ENCODE measurements at places on chromosomes 3 and 15. TPM values are rescaled to one million over a fixed set of nuclear protein-coding genes. Genes with fewer than 3 reads are reported as not detected.

The POLR2M gene
- 54.3 TPM for total RNA-seq

The ZFYVE19 gene
- 34.4 TPM for total RNA-seq

The ZBBX gene
- not detected for total RNA-seq

The TMEM207 gene
- total RNA-seq = not detected

The CCDC54 gene
- total RNA-seq = not detected

The EOMES gene
- 18.6 TPM for total RNA-seq

The CMTM8 gene
- total RNA-seq = 5.8 TPM

The PAQR5 gene
- not detected for total RNA-seq

The GRAMD1C gene
- 0.51 TPM for total RNA-seq

The CELSR3 gene
- total RNA-seq = 7.4 TPM

The LMOD3 gene
- total RNA-seq = not detected

The PLCH1 gene
- total RNA-seq = 0.88 TPM

The CCDC9B gene
- total RNA-seq = 0.66 TPM

The FOXB1 gene
- 1.6 TPM for total RNA-seq

The PIAS1 gene
- total RNA-seq = 42.1 TPM

The A4GNT gene
- total RNA-seq = not detected

The CKMT1A gene
- not detected for total RNA-seq

The CLDN16 gene
- total RNA-seq = not detected

The PYDC2 gene
- not detected for total RNA-seq

The BRPF1 gene
- 41.3 TPM for total RNA-seq

The KCNH8 gene
- total RNA-seq = not detected

The ST3GAL6 gene
- not detected for total RNA-seq

The PTPN9 gene
- 41.3 TPM for total RNA-seq

The ZNF501 gene
- 1.2 TPM for total RNA-seq

The CHRNA7 gene
- total RNA-seq = 0.32 TPM

The DNAH12 gene
- 0.20 TPM for total RNA-seq

The NLGN1 gene
- total RNA-seq = not detected

The SQOR gene
- total RNA-seq = 124 TPM

The ZDHHC19 gene
- total RNA-seq = not detected

The UBL7 gene
- total RNA-seq = 46.1 TPM

The TGM5 gene
- 0.20 TPM for total RNA-seq

The GOLGA8H gene
- total RNA-seq = not detected

The MNS1 gene
- not detected for total RNA-seq

The CLDN1 gene
- total RNA-seq = 0.07 TPM

The FGD5 gene
- not detected for total RNA-seq

The RTP3 gene
- total RNA-seq = not detected

The STAB1 gene
- 0.12 TPM for total RNA-seq

The AP3B2 gene
- total RNA-seq = not detected

The PLSCR5 gene
- not detected for total RNA-seq

The TNFAIP8L3 gene
- 0.17 TPM for total RNA-seq

The CCR8 gene
- total RNA-seq = 11.3 TPM

The ACTRT3 gene
- total RNA-seq = 0.59 TPM

The HYAL3 gene
- total RNA-seq = 12.5 TPM

The FAM3D gene
- not detected for total RNA-seq

The DPPA2 gene
- not detected for total RNA-seq

The TRAIP gene
- 20.6 TPM for total RNA-seq

Measured in T-helper 1 cell treated with Interleukin-12 subunit alpha and Interleukin-12 subunit beta and Interleukin-4 antibody, amounts not matched to agents 30 ng/mL and 1 ng/mL, for 36 hours (primary cell).